Vagina (tissue), 2 donors: ENCODE measurements at places on chromosomes 2 and 18. TPM values are rescaled to one million over a fixed set of nuclear protein-coding genes. Genes with fewer than 3 reads are reported as not detected.

DNA sequence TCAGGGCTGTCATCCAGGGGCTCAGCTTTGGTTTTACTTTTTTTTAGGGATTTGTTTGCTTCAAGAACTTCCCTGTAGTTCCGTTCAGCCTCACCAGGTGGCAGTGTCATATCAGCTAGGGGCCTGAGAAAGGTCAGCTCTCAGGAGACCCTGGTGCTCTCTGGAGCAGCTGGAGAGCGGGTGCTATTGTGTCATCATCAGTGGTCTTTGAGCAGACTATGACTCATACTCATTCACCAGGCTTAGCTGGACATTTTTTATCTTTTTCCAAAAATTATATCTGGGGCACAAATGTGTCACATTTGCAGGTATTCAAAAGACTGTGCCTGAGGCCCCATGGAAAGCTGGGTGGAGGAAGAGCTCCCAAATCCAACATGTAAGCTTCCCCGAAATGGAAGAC is 24.4 kb downstream of the ZNF892 start:
- H3K27me3 ChIP-seq = no peaks in the 10 kb centered on the region
- H3K4me1 ChIP-seq = no peaks in the 10 kb centered on the region
- no peak overlapping the region for H3K27ac ChIP-seq

DNA sequence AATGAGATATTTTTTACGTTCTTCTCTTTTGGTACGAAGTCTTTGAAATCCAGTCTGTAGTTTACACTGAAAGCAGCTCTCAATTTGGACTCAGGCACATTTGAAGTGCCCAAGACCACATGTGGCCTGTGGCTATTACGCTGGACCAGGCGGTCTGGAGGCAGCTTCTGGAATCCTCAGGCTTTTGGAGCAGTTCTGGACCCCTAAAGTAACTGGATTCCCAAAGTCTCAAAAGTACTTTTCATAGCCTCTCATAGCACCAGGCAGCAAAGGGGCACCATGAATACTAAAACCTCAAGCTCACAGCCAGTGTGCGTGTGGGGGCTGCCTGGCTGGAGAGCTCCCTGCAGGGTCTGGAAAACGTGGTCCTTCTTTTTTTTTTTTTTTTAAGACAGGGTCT is 119.0 kb downstream of the SMAD7 start:
- no peak overlapping the region for H3K4me3 ChIP-seq
- H3K36me3 ChIP-seq = no peaks in the 10 kb centered on the region
- no peak for DNase-seq
- no peaks in the 10 kb centered on the region for H3K27me3 ChIP-seq
- H3K4me1 ChIP-seq = peaks cover 59% of the 10 kb centered on the region
- H3K27ac ChIP-seq = no peak overlapping the region

DNA sequence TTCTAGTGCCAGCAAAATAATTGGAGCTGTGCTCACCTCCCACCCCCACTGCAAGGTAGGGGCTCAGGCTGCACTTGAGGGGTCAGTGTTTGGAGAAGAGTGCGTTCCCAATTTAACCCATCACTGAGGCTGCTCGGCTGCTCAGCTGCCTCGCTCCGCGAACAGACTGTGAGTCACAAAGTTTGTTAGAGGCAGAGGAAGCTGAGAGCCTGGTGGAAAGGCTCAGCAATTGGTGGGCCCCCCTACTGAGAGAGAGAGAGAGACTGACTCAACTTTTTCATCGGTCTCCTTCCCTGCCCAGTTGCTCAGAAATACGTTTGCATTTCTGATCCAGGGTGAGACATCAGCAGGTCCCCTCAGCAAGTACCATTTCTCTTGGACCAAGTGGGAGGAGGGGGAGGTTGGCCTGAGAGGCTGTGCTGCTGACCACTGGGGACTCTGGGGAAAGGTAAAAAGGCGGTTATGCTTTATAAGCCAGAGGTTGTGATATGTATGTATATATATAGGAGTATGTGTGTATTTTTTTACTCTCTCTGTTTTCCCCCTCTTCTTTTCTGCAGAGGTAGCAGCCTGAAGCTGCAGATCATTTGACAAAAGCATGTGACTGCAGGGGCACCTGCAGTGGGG is 1.5 kb downstream of the EFR3B start:
- H3K4me1 ChIP-seq = peaks cover 19% of the 10 kb centered on the region
- DNase-seq = no peak
- H3K36me3 ChIP-seq = no peaks in the 10 kb centered on the region
- H3K27me3 ChIP-seq = no peaks in the 10 kb centered on the region
- no peak overlapping the region for H3K27ac ChIP-seq
- H3K4me3 ChIP-seq = peak overlapping the region; percentile 50

DNA sequence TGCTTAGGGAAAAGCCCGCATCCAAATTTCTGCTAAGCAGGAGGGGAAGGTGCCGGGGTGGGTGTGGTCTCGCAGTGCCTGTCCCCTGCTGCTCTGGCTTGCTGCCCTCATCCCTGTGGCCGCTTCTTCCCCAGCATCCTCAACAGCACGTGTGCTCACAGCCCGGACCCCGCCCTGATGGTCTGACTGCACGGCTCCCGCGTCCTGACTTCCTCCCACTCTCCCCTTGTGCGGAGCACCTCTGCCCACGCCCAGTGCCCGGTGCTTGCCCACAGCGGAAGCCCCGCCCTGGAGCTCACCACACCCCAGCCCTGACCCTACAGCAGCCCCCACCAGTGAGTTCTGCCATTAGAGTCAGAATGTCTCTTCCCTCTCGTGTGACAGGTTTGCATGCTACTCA is 277.9 kb downstream of the NDUFA10 start:
- no peaks in the 10 kb centered on the region for H3K4me1 ChIP-seq
- no peak overlapping the region for H3K4me3 ChIP-seq
- H3K27ac ChIP-seq = no peak overlapping the region
- no peak for DNase-seq
- no peaks in the 10 kb centered on the region for H3K27me3 ChIP-seq

DNA sequence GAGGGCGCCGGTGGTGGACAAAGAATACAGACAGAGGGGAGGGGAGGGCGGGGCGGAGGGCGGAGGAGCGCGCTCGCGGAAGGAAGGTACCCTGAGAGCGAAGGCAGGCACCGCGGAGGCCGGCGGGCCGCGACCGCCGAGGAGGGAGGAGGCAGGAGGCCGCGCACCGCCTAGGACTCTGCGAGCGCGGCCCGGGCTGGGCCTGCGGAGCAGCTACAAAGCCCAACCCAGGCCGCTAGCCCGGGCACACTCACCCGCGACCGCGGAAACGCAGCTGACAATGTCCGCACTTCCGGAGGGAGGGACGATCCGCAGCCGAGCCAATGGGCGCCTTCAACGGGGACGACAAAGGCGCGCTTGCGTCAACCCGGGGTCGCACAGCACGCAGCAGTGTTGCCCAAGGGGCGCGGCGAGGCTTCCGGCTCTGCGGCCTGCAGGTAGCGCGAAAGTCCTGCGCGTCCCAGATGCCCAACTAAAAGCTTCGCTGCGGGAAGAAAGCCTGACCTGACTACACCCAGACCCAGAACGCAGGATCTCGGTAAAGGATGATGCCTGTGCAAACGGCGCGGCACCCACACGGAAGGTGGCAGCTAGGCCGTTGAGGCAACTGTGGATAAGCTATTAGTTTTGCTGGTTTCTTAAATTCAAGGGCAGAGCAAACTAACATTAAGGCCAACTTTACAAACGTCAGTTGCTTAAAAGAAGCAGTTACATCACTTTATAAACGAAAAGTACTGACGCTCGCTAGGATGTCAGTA is at the start of gene C18orf32:
Gene C18orf32, minus strand, starts transcription at position 282 of the 758 bp plus-strand sequence. CDS start 3,486 bp downstream, outside the sequence.
- H3K27me3 ChIP-seq = no peaks in the 10 kb centered on the region
- DNase-seq = no peak
- peaks cover 48% of the 10 kb centered on the region for H3K36me3 ChIP-seq
- peaks cover 60% of the 10 kb centered on the region for H3K4me1 ChIP-seq
- H3K4me3 ChIP-seq = peak within 1 kb of the TSS; percentile 60

GRCh38 chr2:230758566-230759480 is 46.2 kb downstream of the CAB39 start:
- H3K27me3 ChIP-seq = no peaks in the 10 kb centered on the region
- H3K4me1 ChIP-seq = peaks cover 36% of the 10 kb centered on the region
- no peak for DNase-seq
- H3K4me3 ChIP-seq = no peak overlapping the region

DNA sequence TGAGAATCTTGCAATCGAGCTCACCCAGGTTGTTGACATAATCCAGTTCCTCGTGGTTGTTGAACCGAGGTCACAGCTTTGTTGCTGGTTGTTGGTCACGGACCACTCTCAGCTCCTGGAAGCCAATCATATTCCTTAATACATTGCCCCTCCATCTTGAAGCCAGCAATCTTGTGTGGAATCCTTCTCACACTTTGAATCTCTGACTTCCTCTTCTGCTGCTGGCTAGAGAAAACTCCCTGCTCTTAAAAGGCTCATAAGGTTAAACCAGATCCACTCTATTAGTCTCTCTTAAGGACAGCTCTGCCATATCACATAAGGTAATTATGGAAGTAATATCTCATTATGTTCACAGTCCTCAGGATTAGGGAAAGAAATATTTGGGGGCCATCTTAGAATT is 41.1 kb downstream of the SP140 start:
- no peak overlapping the region for H3K27ac ChIP-seq
- H3K36me3 ChIP-seq = no peaks in the 10 kb centered on the region
- no peak overlapping the region for H3K4me3 ChIP-seq

DNA sequence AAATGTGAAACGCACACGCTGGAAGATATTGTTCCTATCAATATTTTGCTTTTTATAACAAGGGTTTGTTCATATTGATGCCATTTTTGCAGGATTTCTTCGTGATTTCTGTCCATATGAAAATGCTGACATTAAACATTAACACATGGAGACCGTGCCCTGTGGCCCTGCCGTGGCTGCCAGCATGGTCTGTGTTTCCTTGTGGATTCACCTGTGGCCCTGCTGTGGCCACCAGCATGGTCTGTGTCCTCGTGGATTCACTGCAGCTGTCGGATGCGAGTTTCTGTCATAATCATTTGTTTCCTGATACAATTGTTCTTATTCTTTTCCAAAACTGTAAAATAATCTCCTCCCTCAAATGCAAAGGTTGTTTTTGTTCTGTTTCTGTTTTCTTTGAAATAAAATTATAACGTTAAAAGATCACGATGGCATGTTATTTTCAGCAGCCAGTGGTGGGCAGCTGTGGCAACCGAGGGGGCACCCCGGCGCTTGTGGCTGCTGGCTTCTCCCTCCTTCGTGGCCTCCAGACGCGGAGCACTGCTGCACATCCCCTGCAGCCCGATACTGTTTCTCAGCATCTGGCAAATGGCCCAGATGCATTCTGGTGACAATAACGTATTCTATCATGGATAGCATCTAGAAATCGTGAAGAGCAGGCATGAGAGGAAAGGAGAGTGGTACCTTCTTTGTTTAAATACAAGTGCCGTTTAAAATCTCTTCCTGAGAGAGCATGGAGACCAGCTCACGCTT is 143.5 kb downstream of the PTGR3 start:
- H3K36me3 ChIP-seq = no peaks in the 10 kb centered on the region
- no peak for DNase-seq
- H3K4me3 ChIP-seq = no peak overlapping the region
- H3K4me1 ChIP-seq = peaks cover 5% of the 10 kb centered on the region
- H3K27ac ChIP-seq = no peak overlapping the region

- H3K27me3 ChIP-seq = no peaks in the 10 kb centered on the region
- H3K4me1 ChIP-seq = no peaks in the 10 kb centered on the region
- H3K27ac ChIP-seq = no peak overlapping the region
- no peak for DNase-seq
Measured at GRCh38 chr2:64698668-64699444, 45.1 kb upstream of the SERTAD2 start.

GRCh38 chr2:174004905-174005605 is 39.9 kb upstream of the SP3 start:
- peak overlapping the region; percentile 43 for H3K27ac ChIP-seq
- DNase-seq = no peak
- H3K36me3 ChIP-seq = no peaks in the 10 kb centered on the region
- no peaks in the 10 kb centered on the region for H3K27me3 ChIP-seq
- H3K4me1 ChIP-seq = peaks cover 11% of the 10 kb centered on the region
- no peak overlapping the region for H3K4me3 ChIP-seq

- no peak for DNase-seq
- no peaks in the 10 kb centered on the region for H3K36me3 ChIP-seq
- no peaks in the 10 kb centered on the region for H3K4me1 ChIP-seq
- H3K27me3 ChIP-seq = no peaks in the 10 kb centered on the region
Measured at GRCh38 chr18:10259901-10260300, 194.5 kb upstream of the APCDD1 start.

GRCh38 chr2:20178666-20179465 is 46.1 kb downstream of the SDC1 start:
- peak overlapping the region; percentile 76 for H3K27ac ChIP-seq
- no peaks in the 10 kb centered on the region for H3K36me3 ChIP-seq
- no peak overlapping the region for H3K4me3 ChIP-seq
- H3K27me3 ChIP-seq = no peaks in the 10 kb centered on the region

The VWA3B gene
- not detected for total RNA-seq

The DYSF gene
- total RNA-seq = 10.1 TPM

The CENPA gene
- total RNA-seq = not detected

The CCDC74A gene
- 10.8 TPM for total RNA-seq

The LYPD6 gene
- 0.25 TPM for total RNA-seq

The CYS1 gene
- 13.5 TPM for total RNA-seq
